NCI-H1048 (cell line): ENCODE measurements at places on chromosomes 6 and 20.

- no peak for DNase-seq
These were observed 269.6 kb downstream of the ARID1B start for GRCh38 chr6:157046776-157047175.

- DNase-seq, result no peak
These were observed 15.5 kb upstream of the MROH8 start for GRCh38 chr20:37194621-37195417.

DNA sequence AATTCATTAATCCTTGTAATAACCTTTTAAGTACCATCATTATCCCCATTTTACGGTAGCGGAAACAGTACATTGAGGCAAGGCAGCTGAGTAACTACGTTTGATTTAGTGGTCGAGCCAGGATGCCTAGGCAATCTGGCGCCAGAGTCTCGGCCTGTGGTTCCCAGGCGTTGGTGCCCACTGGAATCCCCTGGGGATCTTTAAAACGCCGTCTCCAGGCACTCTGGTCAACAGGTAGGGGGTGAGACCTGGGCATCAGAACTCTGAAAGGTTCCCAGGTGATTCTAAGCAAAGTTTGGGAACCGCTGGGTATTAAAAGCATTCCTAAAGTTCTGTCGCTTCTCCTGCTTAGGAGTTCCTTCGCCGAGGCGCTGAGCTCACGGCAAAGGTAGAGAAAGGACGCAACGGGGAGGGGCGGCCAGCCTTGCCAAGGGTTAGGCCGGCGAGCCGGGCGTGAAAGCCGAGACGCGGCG, 939 bp downstream of the DTNBP1 start:
- peak; percentile 77 for DNase-seq

DNA sequence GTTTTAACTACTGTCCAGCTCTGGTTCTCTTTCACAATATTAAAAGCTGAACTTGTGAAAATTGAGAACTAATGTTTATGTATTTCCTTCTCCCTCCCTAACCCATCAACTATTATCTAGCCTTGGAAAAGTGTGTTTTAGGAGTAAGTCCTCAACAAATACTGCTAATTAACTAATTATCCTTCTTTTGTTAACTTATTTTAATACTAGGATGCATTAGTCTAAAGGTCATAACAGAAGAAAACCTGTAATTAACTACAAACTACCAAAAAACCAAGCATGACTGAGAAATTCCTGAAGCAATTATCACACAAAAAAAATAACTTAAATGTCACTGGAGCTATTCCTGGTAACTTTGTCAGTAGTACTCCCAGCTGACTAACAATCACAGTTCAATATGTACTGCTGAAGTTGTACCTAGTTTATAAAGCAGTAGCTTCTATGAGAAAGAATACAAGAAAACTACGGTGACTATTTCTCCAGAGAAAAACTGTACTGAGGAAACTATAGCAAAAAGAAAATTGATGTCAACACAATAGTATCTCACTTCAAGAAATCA, 301.9 kb downstream of the LAMA2 start:
- no peak for DNase-seq

DNA sequence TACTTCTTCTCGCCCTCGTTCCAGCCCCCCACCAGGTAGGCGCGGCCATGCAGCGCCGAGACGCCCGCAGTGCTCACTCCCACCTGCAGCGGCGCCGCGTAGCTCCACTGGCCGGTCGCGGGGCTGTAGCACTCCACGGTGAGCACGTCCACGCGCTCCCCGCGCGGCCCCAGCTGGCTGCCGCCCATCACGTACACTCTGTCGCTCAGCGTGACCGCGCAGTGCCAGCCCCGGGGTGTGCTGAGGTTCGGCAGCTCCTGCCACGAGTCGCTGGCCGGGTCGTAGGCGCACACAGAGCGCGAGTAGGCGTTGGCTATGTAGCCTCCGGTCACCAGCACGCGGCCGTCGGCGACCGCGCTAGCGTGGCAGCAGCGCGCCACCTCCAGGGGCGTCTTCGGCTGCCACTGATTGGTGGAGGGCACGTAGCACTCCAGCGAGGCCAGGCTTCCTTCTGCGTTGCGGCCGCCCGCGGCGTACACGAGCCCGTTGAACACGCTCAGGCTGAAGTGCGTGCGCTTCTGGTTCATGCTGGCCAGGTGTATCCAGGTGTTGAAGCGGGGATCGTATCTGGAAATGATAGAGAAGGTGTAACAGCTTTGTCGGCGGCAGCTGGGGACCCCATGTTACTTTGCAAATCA, 13.7 kb downstream of the KLHL31 start:
- peak; percentile 68 for DNase-seq

GRCh38 chr20:38723848-38724625, at the start of gene SLC32A1:
Gene SLC32A1, plus strand, starts transcription at chr20:38724486. Its CDS starts 239 bp downstream, at chr20:38724725.
- no peak for DNase-seq
